ENCODE measurements at places on chromosomes 3 and 15.

DNA sequence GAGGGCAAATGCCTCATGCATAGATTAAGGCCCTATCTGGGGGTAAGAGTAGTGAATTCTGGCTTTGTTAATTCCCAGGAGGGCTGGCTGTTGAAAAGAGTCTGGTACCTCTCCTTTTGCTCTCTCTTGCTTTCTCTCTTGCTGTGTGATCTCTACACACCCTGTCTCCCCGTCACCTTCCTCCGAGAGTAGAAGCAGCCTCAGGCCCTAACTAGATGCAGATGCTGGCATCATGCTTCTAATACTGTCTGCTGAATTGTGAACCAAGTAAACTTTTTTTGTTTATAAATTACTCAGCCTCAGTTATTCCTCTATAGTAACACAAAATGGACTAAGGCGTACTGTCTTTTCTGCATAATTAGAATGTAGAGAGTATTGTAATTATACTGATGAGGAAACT lies 908.1 kb downstream of the DIPK2A start:
- DNase-seq = no peak

DNA sequence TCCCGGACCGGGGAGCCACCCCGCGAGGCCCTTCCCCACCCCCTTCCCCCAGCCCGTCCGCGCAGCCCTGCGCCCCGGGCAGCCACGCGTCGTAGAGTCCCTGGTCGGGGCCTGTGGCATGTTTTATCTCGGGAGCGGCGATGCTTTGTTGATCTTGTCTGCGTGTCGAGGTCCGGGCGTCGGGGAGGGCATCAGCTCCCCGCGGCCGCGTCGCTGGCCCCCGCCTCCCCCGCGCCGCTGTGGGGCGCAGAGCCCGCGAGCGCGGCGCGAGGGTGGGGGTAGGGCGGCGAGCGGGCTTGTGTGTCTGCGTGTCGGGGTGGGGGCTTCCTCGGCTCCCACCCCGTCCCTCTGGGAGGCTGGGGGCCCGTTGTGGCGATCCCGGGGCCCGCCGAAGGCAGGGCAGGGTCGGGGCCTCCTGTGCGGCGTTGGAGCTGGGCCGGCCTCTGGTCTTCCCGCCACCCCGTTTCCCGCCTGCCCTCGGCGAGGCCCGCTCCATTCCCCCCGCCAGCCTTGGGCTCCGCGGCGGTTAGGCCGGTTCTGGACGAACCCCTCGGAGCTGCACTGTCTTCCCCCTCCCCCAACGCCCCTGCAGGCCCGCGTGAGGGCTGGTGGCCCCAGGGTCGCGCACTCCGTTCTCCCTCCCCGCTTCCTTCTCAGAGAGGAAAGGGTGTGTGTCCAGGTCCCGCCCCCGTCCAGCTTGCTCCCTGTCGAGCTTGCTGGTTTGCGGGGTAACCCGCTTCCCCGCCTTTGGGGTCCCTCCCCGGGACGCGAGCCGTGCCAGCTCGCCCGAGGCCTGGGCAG lies 695 bp downstream of the GMPS start:
- DNase-seq = peak; percentile 11

DNA sequence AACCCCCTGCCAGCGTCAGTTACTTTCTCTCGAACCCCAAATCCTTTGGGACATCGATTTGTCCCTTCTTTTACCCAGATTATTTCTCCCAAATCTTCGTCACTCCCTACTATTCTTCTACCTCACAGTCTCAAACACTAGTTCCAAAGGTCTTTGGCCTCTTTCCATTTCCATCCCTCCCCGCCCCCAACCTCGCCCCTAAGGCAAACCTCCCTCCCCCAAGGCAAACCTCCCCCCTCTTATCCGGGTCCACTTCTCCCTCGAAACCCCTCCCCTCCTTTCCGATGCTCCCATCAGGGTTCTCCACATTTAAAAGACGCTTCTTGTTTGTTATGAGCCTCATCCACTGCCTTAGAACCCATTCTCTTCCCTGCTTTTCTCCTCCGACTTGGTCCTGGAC lies 583 bp downstream of the EAF1 start:
- peak; percentile 40 for DNase-seq

DNA sequence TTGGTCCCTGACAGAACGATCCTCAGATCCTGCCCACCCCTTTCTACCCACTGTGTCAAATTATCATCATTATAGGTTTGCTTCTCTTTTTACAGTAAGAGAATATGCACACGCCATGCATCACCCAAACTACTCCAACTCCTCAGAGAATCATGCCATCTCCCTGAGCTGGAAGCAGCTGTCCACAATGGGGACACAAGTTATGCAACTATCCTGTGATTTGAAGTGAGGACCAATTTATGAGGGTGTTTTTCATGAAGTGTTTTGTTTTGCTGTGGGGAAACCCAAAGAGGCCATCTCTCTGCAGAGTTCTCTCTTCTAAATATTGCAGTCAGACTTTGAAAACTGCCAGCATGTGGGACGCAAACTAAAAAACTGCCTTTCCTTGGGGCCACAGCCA lies 35.8 kb upstream of the TNFSF10 start:
- DNase-seq = no peak

GRCh38 chr3:116743062-116743461 lies 33.5 kb downstream of the TUSC7 start:
- no peak for DNase-seq

DNA sequence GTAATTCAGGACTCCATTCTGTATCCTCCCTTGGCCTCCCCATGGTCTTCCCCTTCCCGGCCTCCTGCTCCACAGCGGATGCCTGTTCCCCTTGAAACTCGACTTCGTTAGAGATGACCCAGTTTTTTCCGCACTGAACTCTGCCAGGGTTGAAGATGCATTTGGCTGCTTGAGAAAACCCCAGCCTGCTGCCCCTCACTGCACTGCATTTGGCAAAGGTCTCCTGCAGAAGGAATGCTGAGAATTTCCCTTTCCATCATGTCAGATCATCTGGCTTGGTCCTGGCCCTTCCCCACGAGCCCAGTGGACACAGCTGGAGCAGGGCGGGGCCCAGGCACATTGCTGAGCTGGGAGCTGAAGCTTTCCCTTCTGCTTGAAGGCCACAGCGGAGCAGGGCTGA lies 37.6 kb upstream of the RGMA start:
- no peak for DNase-seq

GRCh38 chr15:89002281-89002761 lies 85.9 kb upstream of the ABHD2 start:
- DNase-seq = no peak

- peak; percentile 92 for DNase-seq
These were observed 84.4 kb downstream of the SEMA5B start for GRCh38 chr3:122942937-122943827.

- no peak for DNase-seq
These were observed 402.9 kb downstream of the TBL1XR1 start for GRCh38 chr3:176794406-176794805.

Data from HuH-7 (cell line).